Hippocampal formation (tissue), 2 donors: ENCODE measurements at places on chromosomes 4 and X.

DNA sequence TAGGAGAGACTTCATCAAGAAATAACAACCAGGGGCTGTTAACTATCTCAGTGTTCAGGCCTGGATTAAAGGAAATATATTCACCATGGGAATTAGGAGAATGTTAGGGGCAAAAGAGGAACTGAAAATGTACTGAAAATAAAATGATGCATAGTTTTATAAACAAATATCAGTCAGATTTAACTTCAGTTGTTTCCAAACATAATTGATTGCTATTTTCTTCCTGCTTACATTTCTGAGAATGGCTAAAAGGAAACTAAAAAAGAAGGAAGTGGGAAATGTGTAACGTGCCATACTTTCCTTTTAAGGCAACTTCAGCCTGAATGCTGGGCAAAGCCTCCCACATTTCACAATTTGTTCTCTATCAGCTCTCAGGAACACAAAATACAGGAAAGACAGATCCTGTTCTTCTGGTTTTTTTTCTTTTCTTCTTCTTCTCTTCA is 178.1 kb downstream of the MAML3 start:
- peak; percentile 40 for DNase-seq

GRCh38 chrX:111581086-111581485 is 69.6 kb downstream of the SERTM2 start:
- no peak for DNase-seq

DNA sequence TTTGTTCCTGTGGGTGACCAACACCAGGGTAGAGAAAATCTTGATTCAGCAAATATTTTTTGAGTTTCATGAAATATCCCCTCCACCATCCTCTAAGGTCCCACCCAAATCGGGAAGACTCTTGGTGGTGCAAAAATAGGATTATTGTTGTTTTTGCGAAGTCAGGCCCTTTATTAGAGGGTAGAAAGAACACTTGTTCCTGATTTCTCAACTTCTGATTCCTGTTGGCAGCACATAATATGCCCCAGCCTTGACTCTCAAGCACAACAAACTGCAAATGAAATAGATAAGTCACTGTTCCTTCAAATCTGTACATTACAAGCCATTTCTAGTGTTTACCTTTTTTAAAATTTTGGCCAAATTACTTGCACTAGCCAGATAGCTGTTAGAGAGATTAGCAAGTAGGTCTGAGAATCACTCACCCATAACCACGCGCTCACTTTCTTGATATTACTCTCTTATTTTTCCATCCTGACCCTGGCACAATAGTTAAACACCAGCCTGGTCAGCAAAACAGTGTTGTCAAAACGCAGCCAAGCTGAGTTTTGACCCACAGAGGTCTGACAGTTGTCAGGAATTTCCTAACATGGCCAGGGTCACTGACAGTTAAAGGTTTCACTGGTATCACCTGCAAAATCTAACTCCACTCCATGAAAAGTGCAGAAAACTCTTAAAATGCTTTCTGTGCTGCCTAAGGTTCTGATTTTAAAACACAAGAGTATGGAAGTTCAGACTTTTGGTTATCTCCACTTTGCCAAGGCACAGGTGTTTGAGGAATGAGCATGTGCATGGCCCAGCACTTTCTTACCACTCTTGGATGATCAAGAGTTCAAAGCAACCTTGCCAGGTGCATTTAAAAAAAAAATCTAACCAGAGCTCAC is 69.8 kb downstream of the RBM47 start:
- DNase-seq = no peak

DNA sequence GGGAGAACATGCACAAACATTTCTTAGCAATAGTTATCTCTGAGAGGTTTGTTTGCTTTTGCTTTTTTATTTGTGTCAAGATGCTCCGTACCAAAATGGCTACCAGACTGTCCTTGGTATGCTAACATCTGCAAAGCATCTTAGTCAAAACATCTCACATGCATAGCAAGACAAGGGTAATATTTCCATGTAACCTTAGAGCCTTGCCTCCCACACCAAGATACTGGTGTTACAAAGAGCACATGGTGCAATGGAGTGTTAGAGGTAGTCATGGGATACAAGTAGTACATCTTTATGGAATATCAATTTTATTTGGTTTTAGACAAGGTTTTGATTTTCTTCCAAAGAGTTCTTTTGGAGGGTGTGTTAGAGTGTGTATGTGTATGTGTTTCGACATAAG is 109.7 kb downstream of the NR3C2 start:
- DNase-seq = no peak

- DNase-seq = no peak
Measured at GRCh38 chrX:125507119-125507518, 187.4 kb downstream of the TEX13C start.

DNA sequence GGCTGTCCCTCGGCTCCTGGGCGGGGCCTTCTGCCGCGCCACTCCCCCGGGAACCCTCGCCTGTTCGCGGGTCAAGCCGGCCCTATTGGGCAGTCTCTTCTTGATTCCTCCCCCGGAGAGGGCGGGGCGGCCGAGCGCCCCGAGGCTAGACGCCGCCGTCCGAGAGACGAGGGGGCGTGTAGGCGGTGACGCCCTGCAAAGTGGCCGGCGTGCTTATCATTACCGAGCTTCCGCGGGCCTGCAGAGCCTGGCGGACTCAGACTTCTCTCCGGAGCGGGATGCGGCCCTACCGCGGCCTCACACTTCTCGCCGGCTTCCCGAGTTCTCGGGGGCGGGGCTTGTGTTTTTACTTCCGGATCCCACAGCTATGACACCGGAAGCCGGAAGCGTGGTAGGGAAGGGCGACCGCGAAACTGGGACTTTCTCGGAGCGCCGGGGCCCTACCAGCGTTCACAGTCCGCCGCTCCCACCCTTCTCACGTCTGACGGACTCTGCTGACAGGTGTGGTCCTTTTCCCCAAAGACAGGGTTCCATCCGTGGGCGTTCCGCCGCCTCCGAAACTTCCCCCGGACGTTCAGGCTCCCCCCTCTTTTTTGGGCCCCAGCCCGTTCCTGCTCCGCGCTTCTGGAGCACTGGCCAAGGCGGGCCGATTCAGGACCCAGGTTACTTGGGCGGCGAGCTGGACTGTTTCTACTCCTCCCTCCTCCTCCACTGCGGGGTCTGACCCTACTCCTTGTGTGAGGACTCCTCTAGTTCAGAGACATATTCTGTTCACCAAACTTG is at the start of gene IKBKG:
Gene IKBKG (plus strand): TSS at position 376 of the 783 bp plus-strand sequence. CDS start 4,383 bp downstream, outside the sequence.
- DNase-seq = peak; percentile 81

GRCh38 chr4:25028851-25029250 is 1.9 kb downstream of the LGI2 start:
- no peak for DNase-seq

DNA sequence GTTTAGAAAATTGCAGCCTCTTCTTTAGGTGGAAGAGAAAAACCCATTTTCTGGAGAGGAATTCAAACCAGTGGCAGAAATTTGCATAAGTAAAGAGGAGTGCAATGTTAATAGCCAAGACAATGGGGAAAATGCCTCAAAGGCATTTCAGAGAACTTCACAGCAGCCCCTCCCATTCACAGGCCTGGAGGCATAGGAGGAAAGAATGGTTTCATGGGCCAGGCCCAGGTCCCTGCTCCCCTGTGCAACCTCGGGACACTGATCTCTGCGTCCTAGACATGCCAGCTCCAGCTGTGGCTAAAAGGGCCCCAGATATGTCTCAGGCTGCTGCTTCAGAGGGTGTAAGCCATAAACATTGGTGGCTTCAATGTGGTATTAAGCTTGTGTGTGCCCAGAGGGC is 161.8 kb upstream of the CENPE start:
- no peak for DNase-seq

DNA sequence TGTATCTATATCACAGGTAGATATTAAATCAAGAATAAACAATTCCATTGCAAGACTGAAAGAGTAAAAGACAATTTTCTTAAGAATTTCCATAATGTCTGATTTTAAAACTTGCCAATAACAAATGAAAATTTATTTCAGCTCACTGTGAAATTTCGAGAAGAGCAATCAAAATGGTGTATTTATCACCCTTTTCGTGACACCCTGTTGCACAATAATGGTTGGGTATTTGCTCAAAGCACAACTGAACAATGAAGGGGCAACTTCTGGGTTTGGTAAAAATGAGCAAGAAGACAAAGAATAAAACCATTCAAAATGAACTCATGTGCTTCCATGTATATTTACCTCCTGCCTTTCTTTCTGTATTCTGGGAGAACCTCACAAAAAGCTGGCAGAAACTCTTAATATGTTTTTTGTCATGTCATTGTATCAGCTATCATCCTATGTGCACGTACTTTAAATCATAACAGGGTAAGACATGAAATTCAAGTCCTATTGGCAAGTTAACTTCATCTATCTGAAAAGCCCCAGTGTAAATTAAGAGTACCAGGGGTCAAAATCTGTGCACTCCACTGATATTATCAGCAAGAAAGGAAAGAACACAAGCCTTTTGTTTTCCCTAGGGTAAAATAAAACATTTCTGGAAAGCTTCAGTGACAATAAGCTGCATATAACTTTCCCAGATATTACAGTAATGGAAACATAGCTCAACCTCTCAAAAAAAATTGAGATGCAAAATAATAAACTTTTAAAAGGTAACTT is 126.9 kb upstream of the CBR4 start:
- no peak for DNase-seq

DNA sequence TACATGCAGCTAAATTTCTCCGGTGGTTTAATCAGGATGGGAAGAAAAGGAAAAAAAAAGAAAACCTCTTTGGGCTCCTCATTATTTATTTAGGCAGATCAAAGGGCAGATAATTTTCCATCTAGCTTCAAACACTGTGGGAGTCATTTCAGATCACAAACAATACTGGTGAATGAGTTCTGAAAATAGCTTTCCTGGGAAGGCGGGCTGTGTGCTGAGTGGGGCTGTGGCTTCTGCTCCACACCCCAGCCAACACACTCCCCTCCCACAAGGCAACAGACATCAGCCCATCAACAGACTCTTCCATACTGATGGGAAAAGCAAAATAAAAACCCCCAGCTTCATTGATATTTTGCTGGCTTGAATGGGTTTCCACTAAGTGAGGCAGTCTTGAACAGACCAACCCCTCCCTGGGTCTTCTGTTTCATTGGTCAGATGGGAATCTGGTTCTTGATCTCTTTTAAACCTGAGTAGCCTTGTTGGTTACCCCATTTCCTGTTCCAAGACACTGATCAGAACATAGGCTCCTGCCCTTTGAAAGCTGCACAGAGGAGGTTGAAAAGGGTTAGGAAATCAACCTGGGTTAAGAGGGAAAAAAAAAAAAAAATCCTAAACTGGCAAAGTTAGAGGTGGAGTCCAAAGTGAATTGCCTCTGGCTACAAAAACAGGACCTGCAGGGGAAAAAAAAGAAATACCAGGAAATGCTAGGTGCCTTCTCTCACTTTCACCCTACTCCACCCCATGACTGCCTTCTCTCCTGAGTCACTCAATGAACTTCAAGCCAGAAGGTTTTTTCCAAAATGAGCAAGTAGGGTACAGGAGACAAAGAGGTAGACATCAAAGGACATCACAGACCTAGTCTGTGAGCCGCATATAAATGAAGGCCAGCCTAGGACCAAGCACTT is 20.0 kb downstream of the AMOT start:
- no peak for DNase-seq

DNA sequence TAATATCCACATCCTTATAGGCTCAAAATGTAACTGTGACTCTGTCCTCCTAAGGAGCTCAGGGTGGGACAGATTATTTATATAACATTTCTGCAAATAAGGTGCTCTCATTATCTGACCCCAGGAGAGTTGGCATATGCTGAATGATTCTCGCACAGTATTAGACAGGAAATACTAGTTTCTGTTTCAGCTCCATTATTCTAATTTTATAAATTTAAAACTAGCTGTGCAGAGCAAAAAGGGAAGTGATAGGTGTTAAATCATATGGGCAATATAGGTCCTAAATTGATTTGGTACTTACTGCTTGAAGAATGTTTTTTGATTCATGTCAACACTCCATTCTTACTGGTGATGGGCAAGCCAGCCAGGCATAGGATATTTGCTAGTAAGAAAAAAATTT is 141.5 kb downstream of the GLRA2 start:
- DNase-seq = no peak

DNA sequence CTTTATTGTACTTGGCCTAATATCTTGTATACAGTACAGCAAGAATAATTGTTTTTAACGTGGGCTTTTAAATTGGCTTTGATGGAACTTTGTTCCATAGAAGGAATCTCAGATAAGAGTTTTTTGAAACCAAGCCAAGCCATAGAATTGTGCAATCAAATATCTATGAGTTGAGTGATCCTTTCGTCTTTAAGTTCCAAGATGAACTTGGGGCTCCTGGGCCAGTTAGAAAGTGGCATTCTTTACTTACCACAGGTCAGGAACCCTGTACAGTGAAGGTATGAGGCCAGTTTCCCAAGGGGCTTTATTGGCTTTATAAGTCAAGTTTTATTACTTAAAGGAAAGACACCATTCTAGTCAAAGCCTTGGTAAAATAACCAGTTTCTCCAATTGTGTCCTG is 2104.2 kb downstream of the PCDH7 start:
- no peak for DNase-seq

DNA sequence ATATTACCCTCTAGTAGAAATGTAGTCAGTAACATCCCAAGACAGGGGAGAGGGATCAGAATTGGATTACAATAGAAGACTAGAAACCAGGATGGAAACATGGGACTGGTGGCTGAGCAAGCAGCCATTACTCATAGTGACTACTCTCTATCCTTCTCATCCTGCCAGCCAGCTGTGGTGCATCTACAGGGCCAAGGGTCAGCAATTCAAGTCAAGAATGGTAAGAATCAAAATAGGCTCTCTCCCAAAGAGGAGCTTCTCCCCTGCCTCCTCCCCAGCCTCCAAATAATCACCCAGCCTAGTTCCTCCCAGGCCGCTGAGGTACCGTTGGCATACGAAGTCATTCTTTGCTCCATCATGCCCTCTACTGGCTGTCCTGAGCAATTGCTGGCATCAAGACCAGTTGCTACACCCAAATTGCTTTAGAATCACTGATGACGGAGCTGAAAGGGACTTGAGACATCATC is 19.4 kb downstream of the AWAT2 start:
- peak; percentile 2 for DNase-seq

- no peak for DNase-seq
Measured at GRCh38 chr4:20643631-20644030, 56.6 kb upstream of the PACRGL start.

GRCh38 chr4:38620065-38620464 is 43.9 kb upstream of the KLF3 start:
- no peak for DNase-seq

GRCh38 chr4:89723096-89723495 is 113.9 kb downstream of the SNCA start:
- no peak for DNase-seq
